ENCODE measurements at places on chromosomes 1 and 21.

DNA sequence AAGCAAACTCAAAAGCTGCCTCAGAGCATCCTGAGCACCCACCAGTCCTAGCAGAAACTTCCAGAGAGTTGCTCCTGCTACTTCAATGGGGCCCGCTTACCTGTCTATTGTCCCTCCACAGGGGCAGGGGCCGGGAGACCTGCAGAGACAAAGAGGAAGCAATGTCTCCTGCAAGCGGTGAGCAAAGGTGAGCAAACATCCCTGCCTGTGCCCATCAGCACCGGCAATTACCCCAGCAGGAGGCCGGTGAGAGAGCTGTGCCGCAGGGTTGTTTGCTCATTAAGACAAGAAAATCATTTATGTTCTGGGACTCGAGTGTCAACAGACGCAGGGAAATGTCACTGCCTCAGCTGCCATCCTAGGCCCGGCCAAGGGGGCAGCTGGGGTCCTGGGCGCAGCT lies 53.8 kb upstream of the TARDBP start:
- DNase-seq = no peak

DNA sequence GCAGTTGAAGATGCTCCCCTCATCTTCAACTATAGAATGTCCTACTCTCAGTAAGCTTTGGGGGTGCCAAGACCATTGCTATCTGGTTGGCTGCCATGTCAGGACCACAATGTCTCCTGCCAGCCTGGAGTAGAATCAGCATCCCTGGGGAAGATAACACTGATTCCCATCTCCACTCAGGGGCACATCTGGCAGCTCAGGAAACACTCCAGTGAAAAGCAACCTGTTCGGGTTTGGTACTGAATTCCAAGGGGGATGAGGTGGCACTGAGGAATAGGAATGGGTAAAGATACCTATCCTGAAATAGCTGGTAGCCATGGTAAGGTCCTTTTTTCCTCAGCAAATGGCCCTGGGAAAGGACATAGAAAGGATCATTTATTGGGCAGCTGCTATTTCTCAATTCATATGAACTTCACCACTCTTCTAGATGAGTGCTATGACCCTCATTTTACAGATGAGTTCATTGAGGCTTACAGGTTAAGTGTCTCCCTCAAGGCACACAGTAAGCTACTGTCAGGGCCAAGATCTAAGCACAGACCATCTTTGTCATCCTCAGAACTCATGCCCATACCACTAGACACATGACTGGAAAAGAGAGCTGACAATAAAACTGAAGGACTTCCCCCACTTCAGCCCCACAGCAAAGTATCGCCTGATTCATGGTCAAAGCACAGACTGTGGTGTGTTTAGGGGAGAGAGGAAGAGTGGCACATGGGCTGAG lies 31.4 kb downstream of the AK2 start:
- no peak for DNase-seq

DNA sequence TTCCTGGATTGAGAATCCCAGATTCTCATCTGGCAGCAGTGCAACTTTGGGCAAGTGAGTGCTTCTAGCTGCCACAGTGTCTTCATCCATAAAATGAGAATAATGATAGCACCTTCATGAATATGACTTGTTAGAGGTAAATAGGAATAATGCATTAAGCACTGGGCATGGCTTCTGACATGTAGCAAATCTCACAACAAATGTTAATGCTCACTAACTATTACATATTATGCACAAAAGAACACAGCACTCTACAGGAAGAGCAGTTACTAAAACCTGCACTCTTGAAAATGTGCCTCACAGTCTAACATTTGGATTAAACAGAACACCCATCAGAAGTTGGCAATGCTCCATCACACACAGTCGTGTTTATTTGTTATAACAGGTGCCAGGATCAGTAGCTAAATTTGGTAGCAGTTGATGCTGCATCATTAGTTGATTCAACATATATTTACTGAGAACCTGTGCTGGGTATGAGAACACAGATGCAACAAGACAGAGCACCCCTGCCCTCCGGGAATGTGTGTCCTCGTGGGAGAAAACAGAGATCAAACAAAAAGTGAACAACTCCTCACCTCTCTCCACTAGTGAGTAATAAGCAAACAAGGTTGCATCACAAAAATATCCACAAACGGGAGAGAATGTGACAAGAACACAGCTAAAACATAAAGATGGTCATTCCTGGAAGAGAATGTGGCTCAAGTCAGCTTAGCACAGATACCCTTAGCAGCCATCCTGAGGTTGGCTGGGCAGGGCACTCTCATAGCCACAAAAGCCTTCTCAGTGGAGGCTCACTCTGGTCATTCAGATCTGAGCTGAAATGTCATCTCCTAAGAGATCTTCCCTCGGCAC lies 26.2 kb upstream of the LBR start:
- no peak for DNase-seq

- no peak for DNase-seq
Observed at GRCh38 chr1:227774051-227774731, 39.0 kb downstream of the SNAP47 start.

GRCh38 chr1:14522077-14522925 lies 76.2 kb upstream of the KAZN start:
- DNase-seq = no peak

GRCh38 chr1:209653915-209654351 lies 1.7 kb upstream of the LAMB3 start:
- no peak for DNase-seq

DNA sequence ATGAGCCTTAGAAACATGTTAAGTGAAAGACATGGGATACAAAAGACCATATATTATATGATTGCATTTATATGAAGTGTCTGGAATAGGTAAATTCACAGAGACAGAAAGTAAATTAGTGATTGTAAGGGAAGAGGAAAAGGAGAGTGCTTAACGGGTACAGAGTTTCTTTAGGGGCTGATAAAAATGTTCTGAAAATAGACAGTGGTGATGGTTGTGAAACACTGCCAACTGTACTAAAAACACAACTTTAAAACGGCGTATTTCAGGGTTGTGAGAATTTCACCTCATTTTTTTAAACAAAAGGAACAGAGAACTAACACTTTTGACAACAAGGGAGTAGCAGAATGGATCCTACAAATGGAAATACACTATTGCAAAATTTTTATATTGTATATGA lies 13.4 kb downstream of the COP1 start:
- no peak for DNase-seq

DNA sequence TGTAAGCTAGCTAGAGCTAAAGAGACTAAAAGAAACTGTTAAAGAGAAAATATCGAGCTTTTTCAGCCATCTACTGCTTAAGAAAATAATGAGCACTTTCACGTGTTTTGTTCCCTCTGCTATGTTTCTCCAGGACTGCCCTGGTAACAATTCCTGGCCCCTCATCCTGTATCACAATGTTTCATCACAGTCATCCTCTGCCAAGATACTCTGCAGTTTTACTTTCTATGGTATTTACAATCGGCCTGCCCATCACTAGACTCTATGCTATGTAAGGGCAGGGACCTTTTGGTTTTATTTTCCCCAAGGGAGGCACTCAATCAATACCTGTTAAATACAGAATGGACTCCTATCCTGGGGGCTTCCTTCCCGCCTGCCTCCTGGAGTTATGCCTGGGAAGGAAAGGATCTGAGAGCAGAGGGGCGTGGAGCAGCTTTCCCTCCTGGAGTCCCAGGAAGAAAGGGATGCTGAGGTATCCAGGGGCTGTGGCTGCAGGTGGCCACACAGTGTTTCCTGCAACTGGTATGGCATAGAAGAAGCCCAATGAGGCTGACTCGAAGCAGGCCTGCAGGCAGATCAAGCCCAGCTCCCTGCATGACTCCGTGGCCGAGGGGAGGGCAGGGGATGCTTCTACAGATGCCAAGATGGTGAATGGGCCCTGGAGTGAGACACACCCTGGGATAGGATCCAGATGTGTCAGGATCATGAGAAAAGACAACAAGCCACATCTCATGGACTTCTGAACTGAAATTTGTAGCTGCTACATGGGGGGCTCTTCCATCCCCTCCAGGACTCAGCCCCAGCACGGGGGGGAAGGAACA lies 52.9 kb downstream of the MATN1 start:
- peak; percentile 59 for DNase-seq

DNA sequence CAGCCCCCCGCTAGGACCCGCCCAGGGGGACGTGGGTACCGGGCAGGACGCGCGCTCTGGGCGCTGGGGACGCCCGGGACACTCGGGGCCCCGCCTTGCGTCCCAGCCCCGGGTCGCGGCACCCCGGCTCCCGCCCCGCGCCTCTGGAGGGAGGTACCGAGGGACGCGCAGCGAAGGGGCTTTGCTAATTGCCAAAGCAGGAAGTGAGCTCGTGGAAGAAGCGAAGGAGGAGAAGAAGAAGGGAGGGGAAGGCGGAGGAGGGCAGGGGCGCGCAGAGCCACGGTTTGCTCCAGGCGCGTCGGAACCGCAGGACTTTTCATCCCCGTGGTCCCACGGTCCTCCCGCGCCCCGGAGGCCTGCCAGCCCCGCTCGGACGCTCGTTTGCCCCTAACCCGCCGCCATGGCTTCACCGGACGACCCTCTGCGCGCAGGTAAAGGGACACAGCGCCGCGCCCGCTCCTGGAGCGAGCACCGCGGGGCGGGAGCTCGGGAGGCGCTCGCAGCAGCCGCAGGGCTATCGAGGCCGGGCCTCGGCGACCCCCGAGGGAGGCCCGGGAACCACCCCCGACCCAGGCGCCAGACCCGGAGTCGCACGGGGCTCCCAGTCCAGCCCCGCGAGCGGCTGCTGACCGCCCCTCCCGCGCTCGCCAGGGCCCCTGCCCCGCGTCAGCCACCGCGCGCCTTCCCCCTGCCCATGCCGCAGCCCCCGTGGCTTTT lies 1.3 kb downstream of the EDARADD start:
- no peak for DNase-seq

DNA sequence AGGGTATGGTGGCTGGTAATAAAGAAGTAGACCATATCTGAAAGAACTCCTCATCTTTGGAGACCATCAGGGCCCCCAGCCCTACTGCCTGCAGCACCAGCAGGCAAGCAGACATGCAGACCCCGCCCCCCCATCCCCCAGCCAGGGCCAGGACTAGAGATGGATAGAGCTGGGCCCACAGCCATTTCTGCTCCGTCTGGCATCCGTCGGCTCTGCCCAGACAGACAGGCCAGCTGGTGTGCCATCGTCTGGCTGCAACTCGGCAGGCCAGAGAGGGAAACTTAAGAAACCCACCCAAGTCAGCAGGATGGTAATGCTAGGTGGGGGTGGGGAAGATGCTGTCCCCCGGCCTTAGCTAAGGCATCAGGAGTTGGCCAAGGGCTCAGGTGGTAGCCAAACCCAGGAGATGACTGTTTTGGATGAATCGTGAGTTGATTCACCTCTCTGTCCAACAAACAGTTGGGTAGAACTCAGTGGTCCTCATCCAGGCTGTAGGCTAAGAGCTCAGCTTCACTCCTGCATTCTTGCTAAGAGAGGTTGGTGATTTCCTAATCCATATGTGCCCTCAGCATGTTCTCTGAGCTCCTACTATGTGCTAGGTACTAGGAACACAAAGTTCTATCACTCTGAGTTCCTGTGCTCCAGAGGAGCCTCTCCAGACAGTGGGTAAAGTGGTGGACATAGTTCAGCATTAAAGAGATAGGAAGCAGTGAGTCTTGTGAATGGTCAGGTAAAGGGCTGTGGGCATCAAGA lies 23.2 kb upstream of the TMEM222 start:
- DNase-seq = no peak

DNA sequence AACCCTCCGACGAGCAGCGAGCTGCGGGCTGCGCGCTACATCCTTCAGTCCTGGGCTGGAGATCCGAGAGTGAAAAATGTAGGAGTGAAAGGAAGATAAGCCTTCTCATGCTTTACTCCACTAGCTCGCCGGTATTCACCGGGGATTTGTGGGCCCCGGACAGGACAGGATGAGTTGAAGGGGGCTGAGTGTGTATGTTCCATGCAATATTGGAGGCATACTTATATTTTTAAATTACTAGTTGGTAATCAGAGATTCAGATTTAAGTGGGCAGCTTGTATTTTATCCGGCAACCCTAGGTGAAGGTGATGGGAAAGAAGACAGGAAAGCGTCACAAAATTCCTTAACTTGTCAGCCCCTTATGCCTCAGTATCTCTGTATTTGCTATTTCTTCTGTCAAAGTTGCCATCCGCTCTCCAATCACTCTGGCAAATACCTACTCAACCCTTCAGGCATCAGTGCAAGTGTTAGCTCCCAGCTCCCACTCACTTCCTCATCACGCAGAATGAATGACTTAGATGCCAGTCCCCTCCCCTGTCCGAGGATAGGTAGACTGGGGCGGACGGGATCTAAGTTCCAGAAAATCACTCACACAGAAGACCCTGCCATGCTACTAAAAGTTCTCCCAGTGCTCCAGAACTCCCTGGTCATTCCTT lies 503 bp upstream of the PIGM start:
- DNase-seq = no peak

DNA sequence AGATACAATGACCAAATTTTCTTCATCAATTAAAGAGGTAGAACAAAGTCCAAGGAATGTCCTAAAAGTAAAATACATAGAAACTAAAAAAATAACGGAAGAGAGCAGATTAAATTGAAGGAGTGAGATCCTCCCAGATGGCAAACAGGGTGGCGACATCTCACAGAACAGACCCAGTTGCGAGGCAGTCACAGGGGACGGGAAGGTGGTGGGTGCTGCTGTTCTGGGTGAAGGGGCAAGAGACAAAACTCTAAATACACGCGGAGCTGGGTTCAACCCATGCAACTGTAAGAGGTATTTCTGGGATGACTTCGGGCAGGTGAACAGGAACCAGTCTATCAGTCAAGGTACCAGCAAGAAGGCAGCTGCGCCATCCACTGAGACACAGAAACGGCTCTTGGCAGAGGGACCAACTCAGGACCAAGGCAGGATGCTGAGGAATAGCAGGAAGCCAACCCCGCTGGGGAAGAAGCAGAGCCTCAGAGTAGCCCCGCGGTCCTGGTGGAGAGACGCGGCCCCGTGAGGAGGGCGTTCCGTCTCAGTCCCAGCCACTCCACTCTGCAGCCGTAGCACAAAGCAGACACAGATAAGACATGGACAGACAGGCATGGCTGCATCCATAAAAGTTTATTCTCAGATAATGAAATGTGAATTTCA lies 32.2 kb downstream of the WDR4 start:
- DNase-seq = no peak

- DNase-seq = no peak
Observed at GRCh38 chr1:100134872-100135271, 1.9 kb downstream of the TRMT13 start.

DNA sequence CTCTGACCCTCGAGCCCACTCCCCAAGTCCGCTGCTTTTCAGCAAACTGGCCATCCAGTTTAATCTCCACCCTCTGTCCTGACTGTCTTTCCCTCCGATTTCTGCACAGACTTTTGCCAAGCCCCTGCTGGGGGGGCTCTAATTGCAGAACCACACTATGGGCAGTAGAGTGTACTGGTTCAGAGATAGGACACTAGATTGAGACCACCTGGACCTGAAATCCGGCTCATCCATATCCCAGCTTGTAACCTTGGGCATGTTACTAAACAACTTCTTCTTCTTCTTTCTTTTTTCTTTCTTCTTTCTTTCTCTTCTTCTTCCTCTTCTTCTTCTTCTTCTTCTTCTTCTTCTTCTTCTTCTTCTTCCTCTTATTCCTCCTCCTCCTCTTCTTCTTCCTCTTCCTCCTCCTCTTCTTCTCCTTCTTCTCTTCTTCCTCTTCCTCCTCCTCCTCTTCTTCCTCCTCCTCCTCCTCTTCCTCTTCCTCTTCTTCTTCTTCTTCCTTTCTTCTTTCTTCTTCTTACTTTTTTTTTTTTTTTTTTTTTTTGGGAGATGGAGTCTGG lies 7.7 kb downstream of the LRRC71 start:
- DNase-seq = no peak

All from H54 (cell line).